RWPE1 (cell line): ENCODE measurements at places on chromosomes 6 and 20.

DNA sequence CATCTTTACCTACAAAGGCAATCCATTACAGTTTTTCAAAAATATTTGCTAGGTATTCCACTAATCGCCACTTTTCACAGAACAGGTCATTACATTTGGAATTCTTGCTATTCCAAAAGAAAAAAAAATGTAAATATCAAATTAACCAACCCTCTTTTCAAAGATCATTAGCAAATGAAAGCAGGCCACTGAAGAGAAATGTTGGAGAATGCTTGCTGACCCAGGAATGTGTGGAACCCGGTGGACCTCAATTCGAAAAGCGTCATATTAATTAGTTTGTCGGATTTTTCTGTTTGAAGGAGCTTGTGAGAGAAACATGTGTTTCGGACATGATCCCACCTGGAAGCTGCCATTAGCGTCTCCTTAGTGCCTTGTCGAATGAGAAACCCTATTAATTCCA is 27.9 kb upstream of the SERPINB9 start:
- DNase-seq = no peak

DNA sequence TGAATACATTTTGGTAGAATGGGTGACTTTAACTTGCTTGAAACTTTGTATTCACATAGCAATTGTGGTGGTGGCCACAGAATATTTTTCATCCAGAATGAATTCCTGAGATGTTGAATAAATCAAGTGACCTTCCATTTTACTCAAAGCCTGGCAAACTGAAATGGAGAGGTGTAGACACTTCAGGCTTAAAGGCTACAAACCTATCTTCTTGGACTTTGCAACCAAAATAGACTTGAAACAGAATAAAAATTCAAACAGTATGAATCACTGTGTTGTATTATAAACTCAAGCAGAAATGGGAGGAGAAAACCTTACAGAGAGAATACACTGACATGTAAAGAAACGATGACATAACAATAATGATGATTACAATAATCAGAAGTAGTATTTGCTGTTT is 371.6 kb downstream of the BCKDHB start:
- no peak for DNase-seq

GRCh38 chr6:18161431-18161830 is 6.2 kb downstream of the KDM1B start:
- no peak for DNase-seq

- no peak for DNase-seq
Observed at GRCh38 chr20:44610313-44610962, 28.1 kb downstream of the PKIG start.

DNA sequence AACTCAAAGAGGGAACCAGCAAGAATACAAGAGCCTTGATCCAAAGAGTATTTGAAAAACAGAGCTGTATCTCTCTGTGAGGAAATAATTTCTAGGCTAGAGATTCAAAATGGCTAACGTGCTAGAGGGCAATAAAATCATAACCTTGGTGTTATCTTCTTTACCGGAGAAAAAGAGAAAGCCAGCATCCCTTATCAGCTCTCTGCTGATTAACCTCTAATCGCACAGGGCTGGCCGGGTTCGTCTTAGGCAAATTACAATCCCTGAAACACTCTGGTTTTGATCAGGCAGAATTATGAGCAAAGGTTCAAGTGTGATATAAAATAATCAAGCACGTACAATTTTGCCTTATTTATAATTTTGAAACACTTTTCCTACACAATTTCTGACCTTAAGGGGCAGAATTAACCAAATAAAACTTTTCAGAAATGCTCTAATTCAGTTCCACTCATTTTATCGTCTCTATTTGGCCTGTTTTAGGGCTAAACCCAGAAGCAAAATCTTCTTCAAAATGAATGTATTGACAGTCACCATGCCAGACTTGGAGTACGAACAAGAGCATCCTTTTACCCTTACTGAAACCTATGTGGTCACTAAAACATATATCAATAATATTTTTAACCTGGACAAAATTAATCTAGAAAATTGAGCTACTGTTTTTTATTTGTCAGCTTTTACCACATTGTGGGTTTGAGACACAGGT is 13.7 kb downstream of the PSMB9 start:
- no peak for DNase-seq

DNA sequence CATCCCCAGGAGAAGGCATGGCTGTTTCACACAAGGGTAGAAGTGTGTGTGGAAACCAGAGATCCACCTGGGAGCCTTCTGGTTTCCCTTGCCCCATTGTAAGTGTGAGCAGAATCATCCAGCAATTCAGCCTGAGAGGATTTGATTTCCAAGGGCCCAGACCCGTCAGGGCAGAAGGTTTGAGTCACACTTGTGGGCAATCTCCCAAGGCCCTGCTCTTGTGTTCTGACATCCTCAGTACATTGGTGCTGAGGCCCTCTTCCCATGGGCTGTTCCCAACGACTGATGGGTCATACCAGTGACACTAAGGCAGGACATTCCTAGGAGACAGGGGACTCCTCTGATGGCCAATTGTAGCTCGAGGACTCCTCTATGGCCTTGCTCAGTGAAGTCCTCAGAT is 58.2 kb upstream of the POLR1H start:
- peak; percentile 17 for DNase-seq

GRCh38 chr6:93059911-93060310 is 359.4 kb downstream of the EPHA7 start:
- DNase-seq = no peak

- no peak for DNase-seq
Observed at GRCh38 chr6:1597121-1597744, 12.5 kb upstream of the FOXC1 start.

GRCh38 chr20:17568972-17569521 is 828 bp upstream of the DSTN start:
- DNase-seq = peak; percentile 94

GRCh38 chr6:116512734-116513133 is 1.3 kb downstream of the CALHM5 start:
- DNase-seq = no peak

DNA sequence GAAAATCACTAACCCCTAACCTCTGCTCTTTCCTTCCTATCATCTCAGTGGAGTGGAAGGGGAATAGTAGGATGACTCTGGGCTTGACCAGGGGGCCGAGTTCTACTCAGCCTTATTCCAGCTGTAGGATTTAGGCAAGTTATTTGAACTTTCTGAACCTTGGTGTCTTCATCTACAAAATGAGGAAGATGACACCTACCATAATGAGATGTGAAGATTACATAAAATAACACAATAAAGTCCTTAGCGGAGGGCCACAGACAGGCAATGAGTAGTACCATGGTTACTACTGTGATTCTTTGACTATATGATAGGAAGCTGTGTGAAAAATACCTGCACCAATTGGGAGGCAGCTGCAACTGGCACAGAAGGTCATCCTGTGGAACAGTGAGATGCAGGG is 53.6 kb upstream of the PIM1 start:
- no peak for DNase-seq

GRCh38 chr6:152794696-152795095 is 44.1 kb downstream of the VIP start:
- DNase-seq = no peak

DNA sequence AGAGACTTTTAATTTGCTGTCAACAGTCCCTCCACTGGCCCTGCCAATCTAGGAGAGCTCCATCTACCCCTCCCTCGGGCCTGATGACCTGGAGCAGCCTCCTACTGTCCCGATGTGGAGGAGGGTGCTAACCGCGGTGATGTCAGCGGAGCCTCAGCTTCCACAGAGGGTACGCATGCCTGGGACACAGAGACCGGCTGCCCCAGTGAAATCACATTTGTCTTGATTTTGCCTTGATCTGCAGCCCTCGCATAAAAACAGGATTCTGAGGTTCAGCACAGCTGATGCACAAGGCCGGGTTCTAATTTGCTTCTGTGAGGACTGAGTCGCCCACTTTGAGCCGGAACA is 77.6 kb downstream of the STK35 start:
- DNase-seq = no peak

- peak; percentile 8 for DNase-seq
Observed at GRCh38 chr6:155264693-155265320, 994 bp downstream of the CLDN20 start.

- no peak for DNase-seq
Observed at GRCh38 chr20:13041574-13042457, 33.0 kb downstream of the SPTLC3 start.

- no peak for DNase-seq
Observed at GRCh38 chr6:142412241-142412640, 110.4 kb downstream of the ADGRG6 start.

GRCh38 chr20:36856691-36857635 is 19.0 kb upstream of the TLDC2 start:
- no peak for DNase-seq

GRCh38 chr20:54350415-54350814 is 125.0 kb upstream of the DOK5 start:
- no peak for DNase-seq
